Hippocampal formation (tissue), 2 donors: ENCODE measurements at places on chromosomes 1 and 21.
A peak's percentile ranks its signal among the peaks of the same experiment; 100 is the strongest.

GRCh38 chr21:46411236-46411635 lies 47.5 kb upstream of the DIP2A start:
- DNase-seq, result no peak

DNA sequence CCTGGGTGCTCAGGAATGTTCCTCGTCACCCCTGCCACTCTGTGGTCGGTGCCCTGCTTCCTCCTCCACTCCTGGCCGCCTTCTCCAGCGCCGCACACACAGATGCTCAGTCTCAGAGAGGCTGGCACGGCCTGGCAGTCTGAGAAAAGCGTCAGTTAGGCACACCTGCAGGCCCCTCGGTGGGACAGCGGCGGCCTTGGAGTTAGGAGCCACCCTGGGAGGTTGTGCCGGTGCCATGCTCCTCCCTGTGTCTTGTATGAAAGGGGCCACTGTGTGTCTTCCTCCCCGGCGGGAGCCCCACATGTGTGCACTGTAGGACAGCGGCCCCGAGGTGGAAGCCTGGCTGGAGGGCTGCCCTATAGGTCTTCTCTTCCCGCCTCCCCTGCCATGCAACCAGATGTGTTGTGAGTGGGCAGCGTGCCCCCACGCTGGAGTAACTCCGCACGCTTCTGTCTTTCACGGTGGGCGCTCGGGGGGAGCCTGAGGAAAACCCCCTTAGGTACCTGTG lies 145.2 kb downstream of the PGBD5 start:
- DNase-seq, result no peak

- no peak for DNase-seq
Measured at GRCh38 chr1:67204298-67204980, 38.2 kb downstream of the IL23R start.

GRCh38 chr1:7409278-7409677 lies 361.8 kb upstream of the VAMP3 start:
- DNase-seq, result no peak

DNA sequence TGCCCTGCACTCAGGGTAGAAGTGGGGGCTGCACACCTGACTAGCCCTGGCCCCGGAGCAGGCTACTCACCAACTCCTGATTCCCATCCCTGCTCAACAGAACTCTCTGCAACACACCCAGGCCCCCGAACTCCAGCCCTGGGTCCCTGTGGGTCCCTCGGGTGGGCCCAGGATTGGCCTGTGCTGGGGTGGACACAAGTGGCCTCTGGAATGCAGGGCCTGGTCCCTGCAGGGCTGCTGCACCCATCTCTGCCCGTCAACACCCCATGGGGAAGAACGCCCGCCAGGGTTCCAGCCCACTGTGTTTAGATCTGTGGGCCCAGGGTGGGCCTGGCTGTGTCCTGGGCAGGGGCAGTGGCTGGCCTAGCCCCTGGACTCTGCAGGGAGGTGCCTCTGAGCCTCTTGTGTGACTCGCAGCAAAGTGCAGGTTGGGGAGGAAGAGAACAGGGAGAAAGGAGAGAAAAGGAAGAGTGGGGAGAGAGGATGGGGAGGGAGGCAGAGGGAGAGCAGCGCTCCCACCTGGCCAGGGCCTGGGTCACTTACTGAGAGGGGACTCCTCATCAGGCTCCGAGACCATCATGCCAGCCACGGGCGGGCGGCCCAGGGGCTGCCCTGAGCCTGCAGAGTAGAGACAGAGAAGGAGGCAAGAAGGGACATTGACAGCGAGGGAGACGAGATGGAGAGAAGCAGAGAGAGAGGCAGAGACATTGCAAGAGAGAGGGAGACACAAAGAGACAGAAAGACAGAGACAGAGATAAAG lies 43.9 kb downstream of the HSPG2 start:
- no peak for DNase-seq

GRCh38 chr1:218322762-218323161 lies 22.4 kb upstream of the TGFB2 start:
- no peak for DNase-seq

DNA sequence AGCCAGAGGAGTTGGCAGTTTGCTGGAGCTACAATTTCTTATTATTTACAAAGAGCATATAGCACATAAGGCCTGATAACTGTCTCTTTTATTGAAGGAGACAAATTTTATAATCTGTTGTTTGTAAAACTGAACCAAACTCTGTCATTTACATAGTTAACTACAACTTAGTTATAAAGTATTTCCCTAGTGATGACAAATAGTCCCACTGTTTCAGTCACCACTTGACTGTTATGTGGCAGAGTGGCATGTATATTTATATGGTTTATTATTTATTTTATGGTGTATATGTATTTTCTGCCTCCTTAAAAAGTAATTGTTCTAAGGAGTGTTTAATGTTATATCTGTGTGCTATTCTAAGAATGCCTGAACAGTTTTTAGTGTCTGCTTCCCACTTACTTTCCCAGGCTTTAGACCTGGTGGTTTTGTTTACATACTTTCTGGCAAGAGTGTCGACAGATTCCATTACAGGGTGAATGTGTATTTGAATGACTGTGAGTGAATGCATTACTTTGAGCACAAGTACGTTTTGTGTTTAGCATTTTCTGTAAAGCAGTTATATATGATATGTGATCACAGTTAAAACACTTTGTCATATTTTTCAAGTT lies 10.0 kb downstream of the TSEN15 start:
- DNase-seq, result no peak

GRCh38 chr1:23916209-23917131 lies 3.3 kb upstream of the CNR2 start:
- no peak for DNase-seq

- DNase-seq, result no peak
Measured at GRCh38 chr1:41773144-41773591, 145.6 kb downstream of the HIVEP3 start.

DNA sequence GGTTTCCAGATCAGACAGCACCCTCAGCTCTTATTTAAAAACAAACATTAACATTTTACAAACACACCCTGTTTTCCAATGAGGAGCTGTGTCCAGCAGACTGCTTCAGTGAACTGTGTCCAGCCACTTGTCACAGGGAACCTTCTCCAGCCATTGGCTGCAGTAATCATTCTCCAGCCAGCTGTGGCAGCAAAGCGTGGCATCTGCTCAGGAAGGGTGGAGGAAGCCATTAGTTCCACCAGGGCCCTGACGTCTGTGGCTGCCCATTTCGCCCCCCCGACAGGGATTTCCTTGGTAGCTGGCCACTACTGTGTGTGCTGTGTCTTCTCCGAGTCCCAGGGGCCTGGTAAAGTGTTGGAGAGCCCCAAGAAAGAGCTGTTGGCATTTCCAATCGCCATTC lies 62.9 kb upstream of the SELENON start:
- DNase-seq, result no peak

- DNase-seq, result no peak
Measured at GRCh38 chr1:208503787-208504186, 259.6 kb upstream of the PLXNA2 start.

DNA sequence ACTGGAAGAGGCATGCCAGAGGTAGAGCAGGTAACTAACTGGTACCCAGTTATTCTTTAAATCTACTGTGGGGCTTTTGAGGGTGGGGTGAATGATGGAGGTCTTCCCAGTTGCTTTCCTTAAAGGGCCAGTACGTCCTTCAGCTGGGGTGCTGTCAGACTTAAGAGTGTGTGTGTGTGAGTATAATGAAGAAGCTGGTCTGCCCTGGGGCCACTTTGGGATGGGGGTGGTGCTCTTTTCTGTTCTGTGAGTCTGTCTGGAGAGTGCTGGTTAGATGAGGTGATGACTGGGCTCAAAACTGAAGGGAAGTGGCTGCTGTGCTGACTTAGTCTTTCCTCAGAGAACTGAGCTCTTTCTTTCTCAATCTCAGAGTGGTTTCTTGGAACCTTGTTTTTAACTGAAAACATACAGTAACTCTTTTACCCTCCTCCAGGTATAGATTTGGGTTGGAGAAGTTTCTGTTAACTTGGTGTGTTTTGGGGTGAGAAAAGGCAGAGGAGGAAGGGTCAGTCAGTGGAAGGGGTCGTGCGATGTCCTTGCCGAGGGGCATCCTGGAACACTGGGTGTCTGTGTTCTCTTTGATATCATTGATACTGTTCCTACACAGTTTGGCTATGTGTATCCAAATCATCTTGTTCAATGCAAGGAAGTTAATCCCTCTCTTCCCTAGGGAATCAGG lies 746 bp downstream of the MACF1 start:
- DNase-seq, result peak; percentile 19

DNA sequence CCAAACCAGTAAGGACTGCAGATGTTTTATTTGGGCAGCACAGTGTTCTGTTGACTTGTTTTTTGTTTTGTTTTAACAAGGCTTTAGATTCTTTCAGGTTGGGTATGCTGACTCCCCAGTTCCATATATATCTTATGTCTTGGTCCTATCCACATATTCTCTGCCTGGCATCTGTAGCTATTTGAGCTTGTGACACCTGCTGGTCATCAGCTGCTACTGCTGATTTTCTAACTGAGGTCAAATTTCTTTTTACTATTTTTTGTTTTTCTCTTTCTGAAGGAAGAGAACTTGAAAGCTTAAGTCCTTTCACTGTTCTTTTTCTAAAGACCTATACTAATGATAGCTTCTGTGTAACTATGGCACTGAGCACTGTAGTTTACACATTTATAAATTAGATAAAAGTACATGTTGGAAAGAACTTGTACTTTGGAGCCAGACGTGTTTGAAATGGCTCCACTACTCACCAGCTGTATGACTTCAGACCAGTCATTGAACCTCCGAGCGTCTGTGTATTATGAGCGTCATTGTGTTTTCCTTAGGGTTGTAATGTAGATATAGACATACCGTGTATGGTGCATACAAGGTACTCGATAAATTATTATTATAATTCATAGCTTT lies 109.4 kb downstream of the NRDC start:
- peak; percentile 75 for DNase-seq

- DNase-seq, result no peak
Measured at GRCh38 chr1:92482665-92483609, 3.8 kb downstream of the GFI1 start.

DNA sequence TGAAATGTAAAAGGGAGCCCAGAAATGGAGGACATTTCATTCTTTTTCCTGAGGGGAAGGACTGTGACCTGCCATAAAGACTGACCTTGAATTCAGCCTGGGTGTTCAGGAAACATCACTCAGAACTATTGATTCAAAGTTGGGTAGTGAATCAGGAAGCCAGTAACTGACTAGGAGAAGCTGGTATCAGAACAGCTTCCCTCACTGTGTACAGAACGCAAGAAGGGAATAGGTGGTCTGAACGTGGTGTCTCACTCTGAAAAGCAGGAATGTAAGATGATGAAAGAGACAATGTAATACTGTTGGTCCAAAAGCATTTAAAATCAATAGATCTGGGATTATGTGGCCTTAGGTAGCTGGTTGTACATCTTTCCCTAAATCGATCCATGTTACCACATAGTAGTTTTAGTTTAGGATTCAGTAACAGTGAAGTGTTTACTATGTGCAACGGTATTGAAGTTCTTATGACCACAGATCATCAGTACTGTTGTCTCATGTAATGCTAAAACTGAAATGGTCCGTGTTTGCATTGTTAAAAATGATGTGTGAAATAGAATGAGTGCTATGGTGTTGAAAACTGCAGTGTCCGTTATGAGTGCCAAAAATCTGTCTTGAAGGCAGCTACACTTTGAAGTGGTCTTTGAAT lies 2.9 kb downstream of the RGS2 start:
- no peak for DNase-seq

DNA sequence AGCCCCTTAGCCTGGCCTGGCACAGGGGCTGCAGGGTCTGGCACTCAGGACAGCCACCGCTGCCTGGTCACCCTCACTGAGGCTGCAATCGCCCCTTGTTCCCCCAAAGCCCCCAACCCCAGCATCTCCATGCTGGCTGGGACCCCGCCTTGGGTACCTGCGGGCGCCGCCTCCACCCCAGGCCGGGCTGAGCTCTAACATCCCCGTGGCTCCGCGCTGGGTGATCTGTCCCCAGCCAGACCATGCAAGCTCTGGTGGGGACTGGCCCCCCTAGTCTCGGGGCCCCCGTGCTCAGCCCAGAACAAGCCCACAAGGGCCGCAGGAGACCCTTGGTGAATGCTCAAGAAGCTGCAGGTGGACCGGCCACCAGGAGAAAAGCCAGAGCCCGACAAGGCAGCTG lies 62.4 kb downstream of the MEGF6 start:
- DNase-seq, result no peak

- DNase-seq, result no peak
Measured at GRCh38 chr1:44619261-44619900, 54.9 kb downstream of the TMEM53 start.

- no peak for DNase-seq
Measured at GRCh38 chr1:116556289-116557006, 14.4 kb downstream of the CD58 start.

- DNase-seq, result no peak
Measured at GRCh38 chr1:36707221-36707620, 224.5 kb upstream of the CSF3R start.

GRCh38 chr1:87432685-87433084 lies 104.0 kb downstream of the LMO4 start:
- DNase-seq, result no peak

DNA sequence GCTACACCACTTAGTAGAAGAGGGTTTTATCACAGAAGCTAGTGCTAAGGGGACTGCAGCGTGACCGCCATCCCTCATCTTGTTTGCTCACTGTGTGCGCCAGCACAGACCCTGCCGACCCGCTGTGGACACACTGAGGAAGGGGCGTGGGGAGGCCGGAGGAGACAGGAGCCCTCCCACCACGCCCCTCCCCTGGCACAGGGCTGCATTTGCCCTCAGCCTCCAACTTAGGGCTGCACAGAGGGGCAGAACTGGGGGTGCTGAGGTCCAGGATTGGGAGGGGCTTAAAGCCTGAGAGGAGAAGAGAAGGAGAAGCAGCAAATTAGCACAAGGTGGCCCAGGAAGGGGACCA lies 37.2 kb downstream of the RRP1 start:
- no peak for DNase-seq

DNA sequence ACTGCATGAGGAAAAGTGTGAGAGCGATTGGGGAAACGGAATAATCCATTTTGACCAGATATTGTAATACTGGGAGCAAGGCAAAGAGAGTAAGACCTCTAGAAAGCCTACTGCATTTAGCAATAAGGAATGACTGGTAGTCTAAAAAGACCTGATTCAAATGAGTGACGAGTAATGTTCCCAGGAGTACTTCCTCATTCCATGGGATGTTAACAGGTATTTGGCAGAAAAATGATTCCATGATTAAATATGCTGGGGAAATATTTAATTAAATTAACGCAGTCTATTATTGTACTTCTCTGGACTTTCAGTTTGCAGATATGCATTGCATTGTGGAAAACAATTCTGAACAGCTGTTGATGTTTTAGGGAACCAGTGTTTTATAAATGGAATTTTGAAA lies 105.5 kb downstream of the RPE65 start:
- DNase-seq, result no peak

DNA sequence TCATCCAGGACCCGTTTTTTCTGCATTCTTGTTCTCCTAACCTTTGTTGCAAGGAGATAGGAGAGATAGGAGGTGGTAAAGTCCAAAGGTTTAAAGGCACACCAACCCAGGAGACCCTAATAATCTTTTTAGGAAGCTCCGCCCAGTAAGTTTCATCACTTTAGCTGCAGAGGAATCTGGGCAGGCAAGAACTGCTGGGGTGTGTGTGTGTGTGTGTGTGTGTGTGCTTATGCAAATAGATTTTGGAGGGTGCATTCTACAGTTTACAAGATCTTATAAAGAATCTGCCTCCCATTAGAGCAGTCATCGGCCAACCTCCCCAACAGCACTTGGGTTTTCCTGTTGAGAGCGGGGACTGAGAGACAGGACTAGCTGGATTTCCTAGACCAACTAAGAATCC lies 3.9 kb upstream of the IL10 start:
- no peak for DNase-seq

GRCh38 chr1:41465741-41466140 lies 18.7 kb downstream of the EDN2 start:
- DNase-seq, result no peak

GRCh38 chr1:52544665-52545525 lies 8.0 kb downstream of the TUT4 start:
- no peak for DNase-seq
